ENCODE measurements at places on chromosomes 4 and X.

GRCh38 chr4:81789158-81789557, 317.5 kb upstream of the RASGEF1B start:
- H3K4me1 ChIP-seq: no peaks in the 10 kb centered on the region
- no peaks in the 10 kb centered on the region for H3K36me3 ChIP-seq
- H3K27ac ChIP-seq: no peak overlapping the region
- DNase-seq: no peak
- H3K27me3 ChIP-seq: no peaks in the 10 kb centered on the region

GRCh38 chr4:98891478-98892337, 37.2 kb downstream of the EIF4E start:
- no peak overlapping the region for H3K4me3 ChIP-seq
- H3K27ac ChIP-seq: peak overlapping the region; percentile 38
- no peak for DNase-seq
- H3K4me1 ChIP-seq: no peaks in the 10 kb centered on the region
- no peaks in the 10 kb centered on the region for H3K27me3 ChIP-seq
- H3K36me3 ChIP-seq: peaks cover 15% of the 10 kb centered on the region

DNA sequence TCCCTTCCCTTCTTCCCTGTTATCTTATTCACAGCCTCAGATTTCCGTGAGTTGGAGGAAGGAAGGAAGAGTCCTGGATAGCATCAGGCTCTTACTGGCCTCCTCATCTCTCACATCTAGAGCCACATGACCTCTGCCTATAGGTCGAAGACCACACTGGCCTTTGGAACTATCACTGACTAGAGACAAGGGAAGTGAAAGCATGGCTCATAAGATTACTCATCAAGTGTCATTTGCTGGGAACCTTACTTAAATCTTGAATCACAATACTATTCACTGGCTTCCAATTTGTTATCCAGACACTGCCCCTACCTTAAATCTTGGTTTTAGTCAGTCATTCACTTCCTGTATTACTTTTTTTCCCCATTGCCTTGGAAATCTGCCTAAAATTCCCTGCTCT, 61.6 kb upstream of the MTMR8 start:
- H3K36me3 ChIP-seq: no peaks in the 10 kb centered on the region
- H3K4me3 ChIP-seq: no peak overlapping the region
- H3K4me1 ChIP-seq: no peaks in the 10 kb centered on the region
- no peak overlapping the region for H3K27ac ChIP-seq

DNA sequence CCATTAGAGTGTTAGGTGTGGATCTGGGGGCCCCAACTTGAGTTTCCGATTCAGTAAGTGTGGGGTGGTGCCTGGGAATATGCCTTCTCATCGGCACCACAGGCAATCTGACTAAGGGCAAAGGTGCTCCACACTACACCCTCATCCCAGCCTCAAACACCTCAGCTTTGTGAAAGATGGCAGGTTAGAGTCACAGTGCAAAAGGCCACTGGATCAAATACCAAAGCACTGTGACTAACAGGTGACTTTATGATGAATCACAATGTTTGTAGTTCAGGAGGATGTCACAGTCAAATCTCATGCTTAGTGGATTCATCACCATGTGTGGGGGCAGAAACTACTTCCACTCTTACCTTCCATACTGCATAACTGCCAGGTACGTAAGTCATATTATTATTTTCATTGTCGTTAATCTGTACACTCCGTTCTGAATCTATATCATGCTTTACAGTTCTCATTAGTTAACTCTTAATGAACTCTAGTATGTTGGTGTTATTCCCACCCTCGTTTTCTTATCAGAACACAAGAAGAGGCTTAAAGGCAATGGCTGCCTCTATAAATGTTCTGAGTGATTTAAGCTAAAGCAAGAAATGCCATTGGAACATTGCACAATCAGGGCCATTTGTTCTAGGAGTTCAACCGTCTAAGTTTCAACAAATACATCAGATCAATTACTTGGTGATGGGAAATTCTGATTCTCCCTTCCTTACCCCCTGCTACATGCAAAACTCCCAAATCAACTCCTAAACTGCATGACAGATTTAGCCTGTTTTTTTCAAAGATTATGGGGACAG, 50.2 kb downstream of the PRKG2 start:
- no peaks in the 10 kb centered on the region for H3K4me1 ChIP-seq
- H3K4me3 ChIP-seq: no peak overlapping the region
- DNase-seq: no peak

GRCh38 chrX:118872102-118872566, 48.5 kb downstream of the ZCCHC12 start:
- H3K4me1 ChIP-seq: peaks cover 12% of the 10 kb centered on the region
- H3K27ac ChIP-seq: peak overlapping the region; percentile 79
- H3K4me3 ChIP-seq: no peak overlapping the region
- peak; percentile 66 for DNase-seq

- H3K4me1 ChIP-seq: no peaks in the 10 kb centered on the region
- no peak overlapping the region for H3K4me3 ChIP-seq
- H3K27me3 ChIP-seq: no peaks in the 10 kb centered on the region
- DNase-seq: no peak
These were observed 984.9 kb upstream of the INTU start for GRCh38 chr4:126647756-126648397.

- no peaks in the 10 kb centered on the region for H3K36me3 ChIP-seq
- no peak for DNase-seq
- peak overlapping the region; percentile 89 for H3K27ac ChIP-seq
- no peak overlapping the region for H3K4me3 ChIP-seq
- H3K4me1 ChIP-seq: no peaks in the 10 kb centered on the region
- H3K27me3 ChIP-seq: no peaks in the 10 kb centered on the region
These were observed 249.5 kb downstream of the PTTG2 start for GRCh38 chr4:38209654-38210053.

DNA sequence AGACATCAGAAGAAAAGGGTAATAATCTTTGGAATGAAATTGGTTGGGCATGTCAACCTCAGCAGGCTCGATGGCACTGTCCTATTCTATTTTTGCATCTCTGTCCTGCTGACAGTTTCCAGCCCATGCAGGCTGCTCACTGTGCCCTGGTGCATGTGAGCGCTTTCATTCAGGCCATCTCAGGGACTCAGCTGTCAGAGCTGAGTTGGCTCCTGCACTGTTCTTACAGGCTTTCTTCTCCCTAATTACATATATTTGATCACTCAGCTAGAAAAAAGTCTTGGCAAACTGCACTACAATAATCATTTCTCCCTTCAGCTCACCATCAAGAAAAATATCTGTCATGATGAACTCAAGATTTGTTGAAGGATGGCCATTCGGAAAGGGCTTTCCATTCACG, 84.7 kb downstream of the RASL11B start:
- no peaks in the 10 kb centered on the region for H3K27me3 ChIP-seq
- no peak overlapping the region for H3K27ac ChIP-seq
- DNase-seq: no peak
- no peaks in the 10 kb centered on the region for H3K4me1 ChIP-seq
- H3K4me3 ChIP-seq: no peak overlapping the region

- no peaks in the 10 kb centered on the region for H3K27me3 ChIP-seq
- no peak overlapping the region for H3K4me3 ChIP-seq
- no peaks in the 10 kb centered on the region for H3K4me1 ChIP-seq
These were observed 13.7 kb upstream of the TMSB4X start for GRCh38 chrX:12961196-12961718.

DNA sequence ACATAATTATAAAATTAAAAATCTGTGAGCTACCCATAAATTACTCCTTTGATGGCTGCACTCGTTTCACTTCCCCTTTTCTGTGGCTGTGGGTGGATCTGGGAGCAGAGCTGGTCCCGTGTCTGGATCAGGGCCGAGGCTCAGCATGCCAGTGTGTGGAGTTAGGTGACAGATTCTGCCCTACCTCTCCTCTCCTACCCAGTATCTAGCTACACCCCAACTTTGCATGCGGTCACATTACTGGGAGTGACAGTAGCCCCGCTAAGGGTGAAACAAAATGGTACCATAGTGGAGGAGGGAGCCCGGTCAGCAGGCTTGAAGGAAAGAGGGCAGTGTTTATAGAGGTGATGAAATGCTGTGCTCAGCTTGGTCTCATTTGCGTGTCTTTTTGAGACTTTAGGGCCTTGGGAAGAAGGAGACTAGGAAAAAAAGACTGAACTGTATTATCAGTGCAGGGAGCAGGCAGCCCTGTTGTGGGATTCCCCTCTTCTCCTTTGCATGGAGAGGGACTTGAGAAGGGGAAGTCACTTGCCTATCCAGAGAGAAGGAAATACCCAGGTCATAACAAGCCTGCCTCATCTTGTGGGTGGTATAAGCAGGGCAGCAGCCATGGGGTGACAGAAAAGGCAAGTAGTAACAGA, 48.4 kb downstream of the ARHGAP10 start:
- H3K27me3 ChIP-seq: no peaks in the 10 kb centered on the region
- peaks cover 3% of the 10 kb centered on the region for H3K4me1 ChIP-seq
- no peak overlapping the region for H3K4me3 ChIP-seq
- no peaks in the 10 kb centered on the region for H3K36me3 ChIP-seq
- DNase-seq: no peak
- H3K27ac ChIP-seq: peak overlapping the region; percentile 38

GRCh38 chrX:119230850-119231249, 5.2 kb upstream of the PGRMC1 start:
- no peaks in the 10 kb centered on the region for H3K36me3 ChIP-seq
- DNase-seq: no peak
- no peaks in the 10 kb centered on the region for H3K4me1 ChIP-seq
- no peak overlapping the region for H3K27ac ChIP-seq

- no peaks in the 10 kb centered on the region for H3K36me3 ChIP-seq
- no peak overlapping the region for H3K27ac ChIP-seq
- H3K4me3 ChIP-seq: no peak overlapping the region
- no peak for DNase-seq
- H3K4me1 ChIP-seq: no peaks in the 10 kb centered on the region
These were observed 318.7 kb downstream of the SLC7A11 start for GRCh38 chr4:137923494-137923893.

DNA sequence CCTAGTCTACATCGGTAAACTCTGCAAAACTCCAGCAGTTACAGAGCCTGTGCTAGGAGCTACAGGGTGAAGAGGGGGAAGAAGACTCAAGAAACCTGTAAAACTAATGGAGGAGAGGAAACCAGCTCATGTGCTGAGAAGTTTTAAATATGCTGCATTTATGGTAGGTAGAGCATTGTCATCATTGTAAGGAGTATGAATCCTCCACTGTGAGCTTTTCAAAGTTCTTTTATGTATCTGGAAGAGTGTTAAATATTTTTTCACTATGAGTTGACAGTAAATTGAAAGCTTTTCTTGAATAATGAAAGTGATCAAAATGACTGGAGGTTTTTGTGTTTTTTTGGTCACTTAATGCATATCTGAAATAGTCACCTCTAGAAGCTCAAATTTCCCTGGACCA, 46.2 kb downstream of the SEPTIN11 start:
- no peaks in the 10 kb centered on the region for H3K4me1 ChIP-seq
- no peak overlapping the region for H3K4me3 ChIP-seq
- no peaks in the 10 kb centered on the region for H3K27me3 ChIP-seq
- peaks cover 22% of the 10 kb centered on the region for H3K36me3 ChIP-seq
- H3K27ac ChIP-seq: no peak overlapping the region

- H3K27ac ChIP-seq: no peak overlapping the region
- no peaks in the 10 kb centered on the region for H3K4me1 ChIP-seq
- DNase-seq: no peak
These were observed 881.0 kb downstream of the PCDH18 start for GRCh38 chr4:136651278-136651667.

DNA sequence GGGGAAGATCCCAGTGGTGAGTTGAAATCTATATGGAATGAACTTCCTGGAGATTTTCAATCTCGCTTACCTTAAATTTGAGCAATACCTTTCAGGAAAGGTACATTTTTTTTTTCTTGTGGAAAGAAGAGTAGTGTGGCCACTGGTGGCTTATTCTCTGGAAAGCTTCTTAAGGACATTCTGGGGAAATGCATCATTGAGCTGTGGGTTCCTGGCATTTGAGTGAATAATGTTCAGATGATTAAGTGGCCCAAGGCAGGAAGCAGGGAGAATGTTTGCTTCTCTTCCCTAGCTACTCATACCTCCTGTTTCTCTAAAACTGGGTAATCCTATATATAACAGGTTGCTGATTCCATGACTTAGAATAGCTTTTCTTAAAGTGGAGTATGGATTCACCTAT, 31.8 kb downstream of the STAG2 start:
- H3K4me1 ChIP-seq: no peaks in the 10 kb centered on the region
- H3K27ac ChIP-seq: no peak overlapping the region
- no peaks in the 10 kb centered on the region for H3K36me3 ChIP-seq
- H3K27me3 ChIP-seq: no peaks in the 10 kb centered on the region
- DNase-seq: no peak

DNA sequence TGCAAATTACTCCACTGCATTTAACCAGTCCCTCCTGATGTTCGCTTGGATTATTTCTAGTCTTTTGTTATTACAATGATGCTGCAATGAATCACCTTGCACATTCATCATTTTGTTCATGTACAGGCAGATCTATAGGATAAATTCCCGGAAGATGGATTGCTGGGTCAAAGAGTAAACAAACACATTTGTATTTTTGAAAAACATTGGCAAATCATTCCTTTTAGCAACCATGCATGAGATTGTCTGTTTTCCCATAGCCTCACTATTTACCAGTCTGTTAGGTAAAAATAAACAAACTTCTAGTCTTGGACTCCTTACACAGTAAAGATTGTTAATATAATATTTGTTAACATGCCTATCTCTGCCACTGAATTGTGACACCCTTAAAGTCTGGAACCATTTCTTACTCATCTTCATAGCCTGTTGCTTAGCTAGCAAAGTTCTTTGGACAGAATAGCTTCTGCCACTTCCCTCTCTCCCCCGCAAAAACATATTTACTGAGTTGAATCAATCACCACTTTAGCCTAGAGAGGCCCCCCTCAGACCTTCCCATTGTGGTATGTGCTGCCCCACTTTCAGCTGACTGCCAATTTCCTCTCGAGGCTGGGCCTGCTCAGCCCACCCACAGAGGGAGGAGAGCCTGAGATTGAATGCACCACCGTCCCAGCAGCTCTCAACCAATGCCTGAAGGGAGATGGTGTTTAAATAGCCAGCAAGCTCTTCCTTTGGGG, 108.4 kb upstream of the ATXN3L start:
- H3K27ac ChIP-seq: no peak overlapping the region
- H3K4me3 ChIP-seq: no peak overlapping the region
- H3K4me1 ChIP-seq: no peaks in the 10 kb centered on the region
- H3K36me3 ChIP-seq: no peaks in the 10 kb centered on the region
- no peaks in the 10 kb centered on the region for H3K27me3 ChIP-seq

GRCh38 chrX:48896611-48897011, 957 bp downstream of the TIMM17B start:
- no peak for DNase-seq
- H3K4me1 ChIP-seq: peaks cover 3% of the 10 kb centered on the region
- peaks cover 7% of the 10 kb centered on the region for H3K36me3 ChIP-seq
- H3K27me3 ChIP-seq: no peaks in the 10 kb centered on the region
- H3K27ac ChIP-seq: peak overlapping the region; percentile 97
- H3K4me3 ChIP-seq: peak overlapping the region; percentile 69

DNA sequence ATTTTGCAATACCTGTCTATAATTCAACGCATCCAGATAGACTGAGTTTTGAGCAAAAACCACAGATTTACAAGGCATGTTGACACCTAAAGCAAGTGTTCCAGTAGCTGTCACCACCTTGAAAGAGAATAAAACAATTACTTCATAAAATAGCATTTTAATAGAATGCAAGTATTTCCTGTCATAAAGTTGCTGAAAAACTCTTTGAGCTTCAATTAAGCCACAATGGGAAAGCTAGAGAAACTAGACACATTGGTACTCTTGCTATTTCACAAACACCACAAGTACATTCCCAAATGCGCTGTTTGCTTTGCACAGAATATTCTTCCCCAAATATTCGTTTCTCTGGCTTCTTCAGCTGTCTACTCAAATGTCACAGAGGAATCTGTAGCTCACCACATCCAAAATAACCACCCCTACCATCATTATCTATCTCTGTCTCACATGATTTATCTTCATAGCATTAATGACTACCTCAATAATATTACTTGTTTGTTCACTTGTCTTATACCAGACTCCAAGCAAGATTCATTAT, 70.3 kb downstream of the DDX60 start:
- peaks cover 50% of the 10 kb centered on the region for H3K36me3 ChIP-seq
- H3K4me1 ChIP-seq: no peaks in the 10 kb centered on the region
- H3K4me3 ChIP-seq: no peak overlapping the region
- H3K27me3 ChIP-seq: no peaks in the 10 kb centered on the region
- no peak for DNase-seq
